ENCODE measurements at places on chromosomes 11 and 22.
A peak's percentile ranks its signal among the peaks of the same experiment; 100 is the strongest.

DNA sequence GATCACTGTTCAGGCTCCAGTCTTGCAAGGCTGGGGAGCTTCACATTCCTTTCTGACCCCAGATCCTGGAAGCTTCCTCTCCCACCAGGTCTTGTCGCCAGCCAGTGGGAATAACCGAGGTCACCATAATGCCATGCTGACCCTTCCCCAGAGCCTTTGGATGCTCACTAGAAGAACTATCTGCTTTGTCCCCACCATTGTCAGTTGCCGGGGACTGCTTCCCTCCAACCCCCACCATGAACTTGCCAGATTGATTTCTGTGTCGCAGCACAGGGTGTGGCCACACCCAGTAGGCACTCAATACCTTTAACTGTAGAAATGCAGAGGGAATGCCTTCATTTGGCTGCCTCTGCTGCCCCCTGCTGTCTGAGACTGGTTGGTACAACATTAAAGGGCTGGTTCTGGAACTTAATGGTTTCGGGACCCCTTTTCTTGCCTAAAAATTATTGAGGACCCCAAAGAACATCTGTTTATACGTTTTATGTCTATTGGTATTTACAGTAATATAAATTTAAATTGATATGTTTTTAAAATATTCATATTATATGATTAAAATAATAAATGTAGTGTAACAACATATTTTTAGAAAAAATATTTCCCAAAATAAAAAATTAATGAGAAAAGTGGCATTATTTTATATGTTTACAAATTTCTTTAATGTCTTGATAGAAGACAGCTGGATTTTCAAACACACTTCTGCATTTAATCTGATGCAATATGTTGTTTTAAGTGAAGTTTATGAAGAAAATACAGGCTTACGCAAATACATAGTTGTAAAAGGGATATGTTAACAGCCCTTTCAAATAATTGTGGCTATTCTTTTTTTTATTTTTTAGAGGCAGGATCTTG lies 6.7 kb upstream of the GDPD5 start:
- peak; percentile 94 for DNase-seq

GRCh38 chr11:59175091-59175501 lies 3.2 kb downstream of the DTX4 start:
- no peak for DNase-seq

DNA sequence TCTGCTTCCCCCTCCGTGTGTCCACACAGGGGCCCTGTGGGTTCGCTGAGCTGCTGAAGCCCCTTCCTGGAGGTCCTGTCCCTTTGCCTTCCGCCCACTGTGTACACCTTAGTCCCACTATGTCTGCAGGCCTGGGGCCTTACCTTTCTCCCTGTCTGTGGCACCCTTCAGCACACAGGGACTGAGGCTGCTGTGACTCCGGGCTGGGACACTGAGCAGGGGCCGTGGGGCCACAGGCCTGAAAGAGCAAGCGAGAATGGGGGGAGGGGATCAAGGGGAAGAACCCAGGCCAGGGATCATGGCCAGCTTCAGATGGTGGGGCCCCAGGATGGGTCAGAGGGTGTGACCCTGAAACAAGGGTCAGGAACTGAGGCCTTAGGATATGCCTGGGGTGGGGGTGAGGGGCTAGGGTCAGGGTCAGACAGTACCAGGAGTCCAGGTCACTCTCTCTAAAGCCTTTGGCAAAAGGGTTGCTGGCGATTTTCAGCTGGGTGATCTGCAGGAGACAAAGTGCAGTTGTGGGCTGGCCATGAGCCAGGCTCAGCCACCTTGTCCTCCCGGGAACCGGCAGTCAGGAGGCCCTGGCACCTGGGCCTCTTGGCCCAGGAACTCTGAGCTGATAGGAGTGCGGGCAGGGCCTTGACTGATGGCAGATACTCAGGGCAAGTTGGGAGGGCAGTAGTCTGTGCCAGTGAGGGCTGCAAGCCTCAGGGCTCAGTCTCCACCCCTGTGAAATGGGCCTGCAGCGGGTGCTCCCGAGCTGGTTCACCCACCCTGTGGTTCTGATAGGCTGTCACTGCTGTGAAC lies 2.6 kb upstream of the NUDT8 start:
- peak; percentile 75 for DNase-seq

DNA sequence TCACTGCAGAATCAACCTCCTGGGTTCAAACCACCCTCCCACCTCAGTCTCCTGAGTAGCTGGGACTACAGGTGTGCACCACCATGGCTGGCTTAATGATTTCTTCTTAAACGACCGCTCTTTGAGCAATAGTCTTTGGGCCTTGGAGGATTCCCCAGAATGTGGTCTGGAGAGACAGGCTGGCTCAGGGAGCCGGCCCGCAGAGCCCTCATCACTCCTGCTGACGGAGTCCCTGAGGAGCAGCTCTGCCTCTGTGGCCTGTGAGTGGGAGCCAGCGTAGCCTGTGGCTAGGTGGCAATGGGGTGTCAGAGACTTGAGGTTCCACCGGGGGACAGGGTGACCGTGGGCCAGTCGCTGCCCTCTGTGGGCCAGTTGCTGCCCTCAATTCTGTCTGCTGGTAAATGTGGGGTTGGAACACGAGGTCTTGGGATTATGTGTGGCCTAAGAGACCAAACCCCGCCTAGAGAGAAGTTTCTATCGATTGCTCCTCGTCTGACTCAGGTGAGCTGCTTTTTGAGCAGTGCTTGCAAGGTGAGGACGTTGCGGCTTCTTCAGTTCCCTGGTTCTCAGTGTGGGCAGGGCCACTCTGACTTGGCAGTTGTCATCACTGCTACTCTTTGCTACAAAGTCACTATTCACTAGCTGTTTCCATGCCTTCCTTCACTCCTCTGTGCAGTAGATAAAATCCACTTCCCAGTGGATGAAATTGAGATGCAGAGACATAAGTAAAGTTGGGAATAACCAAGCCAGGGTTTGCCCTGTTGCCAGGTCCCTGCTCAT lies 124.8 kb upstream of the NECTIN1 start:
- DNase-seq = no peak

DNA sequence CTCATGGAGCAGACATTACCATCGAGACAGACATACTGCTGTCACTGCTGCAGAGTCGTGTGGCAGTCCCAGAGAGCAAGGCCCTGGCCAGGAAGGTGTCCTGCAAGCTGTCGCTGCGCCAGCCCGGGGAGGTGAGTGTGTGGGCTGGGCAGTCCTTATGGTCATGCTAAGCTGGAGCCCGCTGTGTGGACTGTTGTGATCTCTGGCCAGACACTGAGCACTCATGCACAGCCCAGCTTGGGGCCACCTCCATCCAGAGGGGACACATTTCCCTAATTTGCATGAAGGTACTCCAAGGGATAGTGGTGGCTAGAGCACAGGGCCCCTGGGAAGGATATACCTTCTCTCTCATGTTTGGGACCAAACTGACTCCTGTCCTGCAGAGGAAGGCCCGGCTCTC lies 9.6 kb downstream of the ANKK1 start:
- DNase-seq = no peak

GRCh38 chr22:39343259-39344045 lies 6.3 kb upstream of the SYNGR1 start:
- DNase-seq = peak; percentile 87

GRCh38 chr22:27348634-27349033 lies 452.9 kb downstream of the MN1 start:
- DNase-seq = no peak
